NCI-H524 treated with DMSO at 0.1 percent for 48 hours (cell line): ENCODE measurements at places on chromosomes 12 and 14.

DNA sequence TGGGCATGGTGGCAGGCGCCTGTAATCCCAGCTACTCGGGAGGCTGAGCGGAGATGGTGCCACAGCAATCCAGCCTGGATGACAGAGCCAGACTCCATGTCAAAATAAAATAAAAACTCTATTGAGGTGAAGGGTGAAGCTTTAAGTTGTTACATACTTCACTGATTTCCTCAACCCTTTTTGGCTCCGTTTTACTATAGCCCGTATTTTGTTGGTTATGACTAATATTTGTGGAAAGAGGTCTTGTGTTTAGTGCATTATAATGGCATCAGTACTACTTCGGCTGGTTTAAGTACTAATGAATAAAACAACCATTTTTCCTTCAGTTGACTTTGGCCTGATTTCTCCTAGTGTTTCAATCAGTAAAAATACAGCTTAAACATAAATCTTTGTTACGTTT is 27.0 kb upstream of the SLC2A14 start:
- no peak for DNase-seq

GRCh38 chr12:101490286-101490920 is 15.3 kb downstream of the SPIC start:
- DNase-seq: no peak

- DNase-seq: peak; percentile 66
Measured at GRCh38 chr14:67881225-67881624, 61.6 kb downstream of the RAD51B start.

GRCh38 chr12:121837680-121838079 is 21.0 kb downstream of the HPD start:
- DNase-seq: no peak

GRCh38 chr14:85580536-85581140 is 50.7 kb downstream of the FLRT2 start:
- no peak for DNase-seq

- DNase-seq: peak; percentile 15
Measured at GRCh38 chr12:69879007-69879960, 54.3 kb downstream of the MYRFL start.

DNA sequence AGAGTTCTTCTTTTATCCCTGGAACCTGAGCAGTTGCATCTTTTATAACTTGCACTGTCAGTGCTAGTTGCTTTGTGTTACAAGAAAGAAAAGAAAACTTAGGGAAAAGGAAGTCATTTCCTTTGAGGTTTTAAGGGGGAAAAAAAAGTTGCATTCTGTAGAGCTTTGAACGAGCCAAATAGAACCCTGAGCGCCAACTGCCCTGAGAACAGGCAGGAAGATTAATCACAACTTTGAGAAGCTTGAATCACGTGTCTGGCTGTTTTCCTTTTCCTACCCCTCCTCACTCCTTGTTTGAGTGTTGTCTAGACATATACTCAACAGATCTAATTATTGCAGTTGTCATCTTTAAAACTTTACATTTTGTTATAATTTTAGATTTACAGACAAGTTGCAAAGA is 12.5 kb downstream of the PCNX1 start:
- no peak for DNase-seq

GRCh38 chr12:3296409-3296701 is 194.6 kb upstream of the PRMT8 start:
- no peak for DNase-seq
